ENCODE measurements at places on chromosomes 6 and 20. TPM values are rescaled to one million over a fixed set of nuclear protein-coding genes. Genes with fewer than 3 reads are reported as not detected.

- DNase-seq: no peak
These were observed 1581.8 kb downstream of the HACE1 start for GRCh38 chr6:103277936-103278335.

DNA sequence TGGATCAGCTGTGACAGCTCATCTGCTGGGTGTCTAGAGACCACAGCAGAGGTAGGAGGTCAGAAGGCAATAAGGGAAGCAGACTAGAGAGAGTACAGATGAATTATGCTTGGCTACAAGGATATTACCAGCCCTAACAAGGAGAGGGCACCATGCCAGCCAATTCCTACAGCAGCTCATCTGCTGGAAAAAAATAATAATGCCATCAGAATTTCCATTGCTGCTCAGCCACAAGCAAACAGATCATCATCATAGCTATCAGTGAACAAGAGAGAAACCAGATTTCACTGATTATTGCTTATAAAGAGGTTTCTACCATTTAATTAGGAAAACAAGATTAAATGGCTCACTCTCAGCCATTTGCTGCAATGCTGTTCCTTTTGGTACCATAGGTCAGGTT is 66.5 kb downstream of the PSMG4 start:
- no peak for DNase-seq

Gene BPIFA1
- total RNA-seq: not detected

DNA sequence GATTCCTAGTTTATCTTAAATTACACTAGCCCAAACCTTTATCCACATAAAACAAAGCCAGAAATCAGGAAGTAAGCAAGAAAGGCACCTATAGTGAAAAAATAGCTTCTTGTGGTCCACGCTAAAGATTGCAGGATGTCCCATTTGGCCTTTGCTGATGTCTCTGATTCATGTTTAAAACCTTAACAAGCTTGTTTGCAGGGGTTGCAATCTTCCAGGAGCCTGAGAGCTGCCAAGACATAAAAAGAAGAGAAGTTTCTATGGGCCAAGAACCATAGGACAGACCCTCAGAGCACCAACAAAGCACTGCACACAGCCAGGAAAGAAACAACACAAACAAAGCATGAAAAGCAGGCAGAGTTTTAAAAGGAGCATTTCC is 49.4 kb downstream of the ADAT2 start:
- DNase-seq: no peak

Gene B4GALT5
- total RNA-seq: 13.3 TPM

DNA sequence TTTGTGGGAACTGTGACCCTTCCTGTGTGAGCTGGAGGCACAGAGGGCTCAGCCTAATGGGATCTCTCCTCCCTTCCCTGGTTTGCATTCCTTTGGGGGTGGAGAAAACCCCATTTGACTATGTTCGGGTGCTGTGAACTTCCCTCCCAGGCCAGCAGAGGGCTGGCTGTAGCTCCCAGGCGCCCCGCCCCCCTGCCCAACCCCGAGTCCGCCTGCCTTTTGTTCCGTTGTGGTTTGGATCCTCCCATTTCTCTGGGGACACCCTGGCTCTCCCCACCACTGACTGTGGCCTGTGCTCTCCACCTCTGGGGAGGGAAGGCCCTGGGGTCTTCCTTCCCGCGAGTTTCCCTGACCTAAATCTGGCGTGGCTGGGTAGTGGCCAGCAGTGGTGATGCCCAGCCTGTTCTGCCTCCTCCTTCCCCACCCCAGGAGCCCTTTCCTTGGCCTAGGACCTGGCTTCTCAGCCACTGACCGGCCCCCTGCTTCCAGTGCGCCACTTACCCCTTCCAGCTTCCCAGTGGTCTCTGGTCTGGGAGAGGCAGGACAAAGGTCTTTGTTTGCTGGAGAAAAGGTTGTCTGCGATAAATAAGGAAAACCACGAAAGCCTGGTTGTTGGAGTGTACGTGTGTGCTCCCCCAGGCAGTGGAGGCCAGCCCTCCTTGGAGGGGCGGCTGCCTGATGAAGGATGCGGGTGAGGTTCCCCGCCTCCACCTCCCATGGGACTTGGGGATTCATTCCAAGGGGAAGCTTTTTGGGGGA is 4.9 kb downstream of the VEGFA start:
- peak; percentile 73 for DNase-seq

GRCh38 chr20:10404023-10404628 is 29.9 kb downstream of the MKKS start:
- no peak for DNase-seq

- DNase-seq: no peak
These were observed 48.3 kb downstream of the AKAP7 start for GRCh38 chr6:131183427-131184095.

DNA sequence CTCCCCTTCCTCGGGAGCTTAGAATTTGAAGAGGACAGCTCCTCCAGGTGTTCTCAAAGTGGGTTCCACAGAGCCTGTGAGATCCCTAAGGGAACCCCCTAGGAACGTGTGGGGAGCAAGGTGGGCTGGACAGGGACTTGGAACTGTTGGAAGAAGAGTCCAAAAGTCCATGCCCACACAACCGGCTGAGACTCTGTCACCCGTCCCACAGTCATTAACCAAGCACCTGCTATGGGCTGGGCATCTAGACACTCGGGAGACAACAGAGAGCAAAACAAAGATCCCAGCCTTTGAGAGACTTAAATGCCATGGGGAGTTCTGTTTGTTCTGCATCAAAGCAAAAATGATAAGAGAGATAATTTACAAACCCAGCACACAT is 51.9 kb upstream of the SAYSD1 start:
- no peak for DNase-seq

DNA sequence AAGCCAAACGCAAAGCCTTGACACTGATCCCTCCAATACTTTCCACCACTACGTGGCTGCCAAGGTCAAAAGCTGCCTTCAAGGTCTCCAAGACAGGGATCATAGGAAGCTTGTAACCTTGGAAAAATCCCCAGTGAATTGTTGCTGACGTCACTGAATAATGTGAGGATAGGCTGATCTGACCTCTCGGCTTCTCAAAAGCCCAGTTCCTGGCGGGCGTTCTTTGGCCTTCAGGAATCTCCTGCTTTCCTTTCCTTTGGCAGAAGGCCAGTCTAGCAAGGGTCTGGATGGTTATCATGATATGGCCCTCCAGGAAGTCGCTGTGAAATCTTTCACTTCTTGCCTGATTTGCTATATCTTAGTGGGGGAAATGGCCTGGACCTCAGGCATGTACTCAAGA is 61.4 kb upstream of the TNFAIP3 start:
- no peak for DNase-seq

GRCh38 chr6:53795702-53796450 is 1.1 kb downstream of the LRRC1 start:
- DNase-seq: no peak

DNA sequence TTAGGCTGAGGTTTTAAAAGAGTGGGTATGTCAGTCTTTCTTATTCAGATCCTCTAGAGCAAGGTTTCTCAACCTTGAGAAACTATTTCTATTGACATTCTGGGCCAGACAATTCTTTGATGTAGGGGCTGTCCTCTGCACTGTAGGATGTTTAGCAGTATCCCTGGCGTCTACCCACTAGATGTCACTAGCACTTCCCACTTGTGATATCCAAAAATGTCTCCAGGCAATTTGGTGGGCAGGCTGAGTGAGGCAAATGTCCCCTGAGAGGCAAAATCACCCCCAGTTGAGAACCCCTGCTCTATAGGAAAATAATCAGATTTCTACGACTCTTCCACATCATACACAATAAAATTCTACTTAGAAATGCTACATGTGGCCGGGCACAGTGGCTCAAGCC is 7.7 kb upstream of the ZKSCAN8 start:
- peak; percentile 48 for DNase-seq

- no peak for DNase-seq
These were observed 6.2 kb downstream of the TGM2 start for GRCh38 chr20:38158701-38159351.

- DNase-seq: no peak
These were observed 20.6 kb upstream of the SLC9A8 start for GRCh38 chr20:49792006-49792405.

- DNase-seq: no peak
These were observed 44.6 kb downstream of the RRBP1 start for GRCh38 chr20:17637413-17637780.

DNA sequence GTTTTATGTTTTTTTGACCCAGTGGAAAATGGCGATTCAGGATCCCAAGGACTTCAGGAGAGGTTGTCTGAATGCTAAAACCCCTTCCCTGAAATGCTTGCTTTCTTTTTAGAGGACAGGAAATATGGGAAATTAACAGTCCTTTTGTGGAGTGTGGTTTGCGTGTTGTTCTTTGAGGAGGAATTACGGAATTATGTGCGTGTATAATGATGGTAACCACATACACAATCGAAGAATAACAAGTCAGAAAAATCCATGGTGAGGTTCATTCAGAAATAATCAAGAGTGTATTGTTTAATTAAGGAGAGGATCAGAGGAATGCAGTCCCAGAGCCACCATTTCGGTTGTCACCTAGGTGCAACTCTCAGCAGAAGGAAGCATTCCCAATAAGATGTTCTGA is 73.2 kb downstream of the PHACTR3 start:
- no peak for DNase-seq

Gene TMEM170B
- total RNA-seq: 0.95 TPM

Gene LST1
- total RNA-seq: not detected

GRCh38 chr6:149176971-149177667 is 140.4 kb upstream of the TAB2 start:
- DNase-seq: no peak

DNA sequence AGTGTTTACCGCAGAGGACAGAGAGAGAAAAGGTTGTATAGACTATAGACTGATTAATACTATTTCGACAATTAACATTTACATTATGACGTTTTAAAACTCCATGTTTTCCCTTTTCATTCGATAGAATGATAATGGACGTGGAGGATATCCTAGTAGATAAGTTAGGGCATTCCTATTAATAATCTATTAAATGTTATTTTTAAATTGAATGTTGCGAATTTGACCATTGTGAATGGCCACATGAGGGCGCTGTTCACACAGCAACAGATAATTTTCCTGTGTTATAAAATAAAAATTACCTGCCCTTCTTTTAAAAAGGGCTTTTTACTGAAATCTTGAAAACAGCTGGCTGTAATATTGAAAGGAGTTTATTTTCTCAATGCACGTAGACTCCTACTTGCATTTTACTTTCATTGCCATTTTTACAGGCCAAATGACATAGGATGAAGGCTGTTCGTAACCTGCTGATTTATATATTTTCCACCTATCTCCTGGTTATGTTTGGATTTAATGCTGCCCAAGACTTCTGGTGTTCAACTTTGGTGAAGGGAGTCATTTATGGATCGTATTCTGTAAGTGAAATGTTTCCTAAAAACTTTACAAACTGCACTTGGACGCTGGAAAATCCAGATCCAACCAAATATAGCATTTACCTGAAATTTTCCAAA is 3.3 kb downstream of the ADGRB3 start:
- peak; percentile 36 for DNase-seq

Measured in H4 (cell line).